ENCODE measurements at places on chromosomes 3 and 15.

- DNase-seq, result no peak
Measured at GRCh38 chr15:79265987-79266579, 16.4 kb upstream of the ANKRD34C start.

GRCh38 chr3:29468187-29468586 is 187.3 kb downstream of the RBMS3 start:
- no peak for DNase-seq

DNA sequence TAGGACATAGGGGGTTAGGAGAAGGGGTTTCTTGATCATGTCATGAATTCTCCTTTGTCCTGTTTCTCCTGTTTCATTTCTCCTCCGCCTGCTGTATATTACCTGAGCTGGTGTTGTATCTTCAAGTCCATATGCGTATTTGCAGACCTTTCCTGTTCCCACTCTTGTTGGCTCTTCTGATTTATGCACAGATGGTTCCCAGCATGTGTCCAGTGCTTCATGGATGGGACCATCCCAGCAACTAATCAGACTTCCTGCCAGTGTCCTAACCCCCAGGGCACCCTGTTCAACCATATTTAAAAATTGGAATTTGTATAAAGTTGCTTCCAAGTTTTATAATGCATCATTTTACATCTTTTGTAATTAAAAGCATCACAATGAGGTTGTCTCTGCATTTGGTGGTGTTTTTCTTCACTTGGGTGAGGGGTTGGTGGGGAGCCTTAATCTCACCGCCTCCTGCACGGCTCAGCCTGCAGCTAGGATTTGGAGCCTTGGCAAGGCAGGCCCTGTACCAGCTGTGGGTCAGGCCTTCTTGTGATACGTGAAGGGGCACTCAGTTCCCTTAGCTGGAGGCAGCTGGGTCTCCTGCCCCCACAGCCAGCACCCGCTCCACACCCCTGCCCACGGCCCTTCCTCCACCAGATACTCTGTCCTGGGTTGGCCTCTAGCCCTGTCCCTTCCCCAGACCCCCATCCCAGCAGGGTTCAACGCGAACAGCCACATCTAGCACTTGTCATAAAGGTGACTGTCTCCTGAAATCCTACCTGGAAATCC is 72.0 kb upstream of the BLM start:
- DNase-seq, result no peak

- DNase-seq, result no peak
Measured at GRCh38 chr3:99504258-99504657, 134.1 kb upstream of the COL8A1 start.

DNA sequence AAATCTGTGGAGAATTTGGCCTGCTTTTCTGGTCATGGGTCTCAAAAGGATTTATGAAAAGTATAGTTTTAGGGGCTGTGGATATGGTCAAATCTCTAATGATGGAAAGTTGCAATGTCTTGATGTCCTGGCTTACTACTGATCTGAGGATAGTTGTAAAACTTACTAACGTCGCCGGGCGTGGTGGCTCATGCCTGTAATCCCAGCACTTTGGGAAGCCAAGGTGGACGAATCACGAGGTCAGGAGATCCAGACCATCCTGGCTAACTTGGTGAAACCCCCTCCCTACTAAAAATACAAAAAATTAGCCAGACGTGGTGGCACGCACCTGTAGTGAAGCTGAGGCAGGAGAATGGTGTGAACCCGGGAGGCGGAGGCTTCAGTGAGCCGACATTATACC is 19.6 kb downstream of the TRIM71 start:
- DNase-seq, result no peak

GRCh38 chr3:42685363-42685881 is at the start of gene KLHL40:
Gene KLHL40, plus strand, starts transcription at chr3:42685537. Its CDS starts 82 bp downstream, at chr3:42685619.
- no peak for DNase-seq

DNA sequence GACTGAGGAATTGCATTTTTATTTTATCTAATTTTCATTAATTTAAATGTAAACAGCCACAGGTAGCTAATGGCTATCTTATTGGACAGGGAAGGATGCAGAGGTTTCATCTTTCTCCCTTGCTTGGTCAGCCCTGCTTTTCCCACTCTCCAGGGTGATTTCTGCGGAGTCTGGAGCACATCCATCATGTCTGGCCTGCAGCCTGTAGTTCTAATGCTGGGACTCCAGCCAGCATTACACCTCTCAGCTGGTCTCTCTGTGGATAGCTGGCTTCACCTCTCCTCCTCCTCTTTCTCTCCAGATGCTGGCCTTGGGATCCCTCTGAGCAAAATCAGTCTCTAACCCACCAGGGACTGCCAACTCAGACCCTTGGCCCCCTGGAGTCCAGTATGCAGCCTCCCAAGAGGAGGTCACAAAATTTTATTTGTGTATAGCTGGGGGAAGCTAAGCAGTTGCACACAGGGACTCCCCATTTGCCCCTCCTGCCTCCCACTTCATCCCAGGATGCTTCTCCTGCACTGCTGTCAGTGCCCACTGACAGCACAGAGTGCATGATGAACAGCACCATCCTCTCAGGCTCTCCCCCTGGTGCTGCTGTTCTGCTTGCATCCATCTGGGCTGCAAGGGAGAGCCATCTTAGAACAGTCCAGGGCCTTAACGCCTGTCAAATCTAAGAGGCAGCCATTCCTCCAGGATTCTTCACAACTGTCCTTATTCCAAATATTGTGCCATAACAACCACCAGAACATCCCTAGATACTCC is 1.7 kb downstream of the BFSP2 start:
- no peak for DNase-seq

- no peak for DNase-seq
Measured at GRCh38 chr3:37115446-37115845, 58.9 kb downstream of the LRRFIP2 start.

- no peak for DNase-seq
Measured at GRCh38 chr15:85402195-85402881, 21.9 kb downstream of the AKAP13 start.

DNA sequence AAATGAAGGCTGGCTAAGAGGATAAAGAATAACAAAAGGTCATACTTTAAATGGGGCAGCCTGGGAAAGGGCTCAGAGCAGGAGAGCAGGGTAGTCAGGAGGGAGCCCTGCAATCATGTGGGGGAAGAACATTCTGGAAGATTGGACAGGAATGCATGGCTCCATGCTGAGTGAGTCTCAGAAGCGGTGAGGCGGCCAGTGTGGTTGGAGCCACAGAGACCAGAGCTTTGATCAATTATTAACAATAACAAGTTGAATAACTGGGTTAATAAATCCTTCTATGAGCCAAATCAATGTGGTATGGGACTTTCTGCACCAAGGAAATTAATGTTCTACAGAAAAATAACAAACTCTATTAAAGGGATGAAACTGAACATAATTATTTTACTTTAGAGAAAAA is 57.9 kb upstream of the DCUN1D1 start:
- no peak for DNase-seq

GRCh38 chr3:134068429-134068828 is 38.7 kb upstream of the SLCO2A1 start:
- DNase-seq, result no peak
